ENCODE measurements at places on chromosomes 5 and 9. TPM values are rescaled to one million over a fixed set of nuclear protein-coding genes. Genes with fewer than 3 reads are reported as not detected.

Gene RNF180
- 0.65 TPM for polyA plus RNA-seq

Gene ARHGEF28
- 29.5 TPM for polyA plus RNA-seq

Gene TIMD4
- polyA plus RNA-seq = not detected

Gene PRLR
- polyA plus RNA-seq = not detected

Gene PIP5KL1
- 2.3 TPM for polyA plus RNA-seq

Gene FREM1
- 0.21 TPM for polyA plus RNA-seq

Gene TARS1
- polyA plus RNA-seq = 39.1 TPM

Gene PPP3R2
- polyA plus RNA-seq = not detected

Gene SLCO6A1
- not detected for polyA plus RNA-seq

GRCh38 chr9:126170286-126170823, 156.3 kb upstream of the MVB12B start:
- DNase-seq = no peak
- no peak overlapping the region for H3K27ac ChIP-seq
- H3K36me3 ChIP-seq = no peaks in the 10 kb centered on the region
- no peaks in the 10 kb centered on the region for H3K27me3 ChIP-seq
- H3K4me1 ChIP-seq = no peaks in the 10 kb centered on the region

DNA sequence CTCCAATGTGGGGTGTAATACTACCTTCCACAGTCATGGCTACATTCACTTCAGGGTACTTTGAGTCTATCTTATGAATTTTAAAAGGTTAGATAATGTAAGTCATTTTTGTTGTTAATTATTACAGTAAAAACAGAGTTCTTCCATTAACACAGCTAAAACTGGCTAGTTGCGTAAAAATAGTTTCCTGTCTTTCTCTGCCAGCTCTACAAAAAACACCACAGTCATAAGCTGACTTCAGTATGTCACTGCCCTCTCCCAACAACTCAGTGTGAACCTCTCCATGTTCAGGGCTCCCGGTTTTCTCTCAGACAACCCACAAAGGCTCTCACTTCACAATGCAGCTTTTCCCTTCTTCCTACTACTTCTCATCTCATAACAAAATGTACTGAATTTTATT, 84.8 kb upstream of the ITGA1 start:
- H3K4me1 ChIP-seq = peaks cover 11% of the 10 kb centered on the region
- no peak overlapping the region for H3K27ac ChIP-seq
- peak; percentile 74 for DNase-seq
- H3K4me3 ChIP-seq = no peak overlapping the region
- no peaks in the 10 kb centered on the region for H3K27me3 ChIP-seq

- no peaks in the 10 kb centered on the region for H3K4me1 ChIP-seq
- no peaks in the 10 kb centered on the region for H3K36me3 ChIP-seq
- no peaks in the 10 kb centered on the region for H3K27me3 ChIP-seq
- no peak for DNase-seq
- no peak overlapping the region for H3K4me3 ChIP-seq
Observed at GRCh38 chr9:116842658-116843057, 155.6 kb downstream of the TRIM32 start.

GRCh38 chr5:172142709-172143215, 45.3 kb downstream of the STK10 start:
- H3K27ac ChIP-seq = no peak overlapping the region
- no peak overlapping the region for H3K4me3 ChIP-seq
- H3K27me3 ChIP-seq = no peaks in the 10 kb centered on the region
- H3K4me1 ChIP-seq = no peaks in the 10 kb centered on the region

GRCh38 chr5:759111-759751, 25.3 kb downstream of the ZDHHC11B start:
- H3K27ac ChIP-seq = no peak overlapping the region
- no peaks in the 10 kb centered on the region for H3K4me1 ChIP-seq
- no peak overlapping the region for H3K4me3 ChIP-seq
- DNase-seq = no peak

DNA sequence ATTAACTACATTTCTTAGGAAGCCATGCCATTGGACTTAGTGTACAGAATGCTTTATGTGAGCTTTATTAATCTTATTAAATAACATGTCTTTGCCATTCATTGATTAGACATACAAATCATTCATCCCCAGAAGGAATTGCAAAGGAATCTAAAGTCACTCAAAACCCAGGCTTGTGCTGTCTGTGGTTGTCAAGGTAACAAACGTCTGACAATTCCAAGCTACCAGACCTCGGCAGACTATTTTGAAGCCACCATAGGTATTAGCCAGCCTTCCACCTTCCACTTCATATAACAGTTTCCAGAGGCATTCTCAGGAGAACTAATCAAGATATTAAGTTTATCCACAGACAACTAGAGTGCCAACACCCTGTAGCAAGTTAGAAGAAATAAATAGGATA, 135.2 kb upstream of the TUSC1 start:
- DNase-seq = no peak
- H3K36me3 ChIP-seq = no peaks in the 10 kb centered on the region
- no peaks in the 10 kb centered on the region for H3K4me1 ChIP-seq
- no peak overlapping the region for H3K27ac ChIP-seq
- H3K4me3 ChIP-seq = no peak overlapping the region
- H3K27me3 ChIP-seq = no peaks in the 10 kb centered on the region

DNA sequence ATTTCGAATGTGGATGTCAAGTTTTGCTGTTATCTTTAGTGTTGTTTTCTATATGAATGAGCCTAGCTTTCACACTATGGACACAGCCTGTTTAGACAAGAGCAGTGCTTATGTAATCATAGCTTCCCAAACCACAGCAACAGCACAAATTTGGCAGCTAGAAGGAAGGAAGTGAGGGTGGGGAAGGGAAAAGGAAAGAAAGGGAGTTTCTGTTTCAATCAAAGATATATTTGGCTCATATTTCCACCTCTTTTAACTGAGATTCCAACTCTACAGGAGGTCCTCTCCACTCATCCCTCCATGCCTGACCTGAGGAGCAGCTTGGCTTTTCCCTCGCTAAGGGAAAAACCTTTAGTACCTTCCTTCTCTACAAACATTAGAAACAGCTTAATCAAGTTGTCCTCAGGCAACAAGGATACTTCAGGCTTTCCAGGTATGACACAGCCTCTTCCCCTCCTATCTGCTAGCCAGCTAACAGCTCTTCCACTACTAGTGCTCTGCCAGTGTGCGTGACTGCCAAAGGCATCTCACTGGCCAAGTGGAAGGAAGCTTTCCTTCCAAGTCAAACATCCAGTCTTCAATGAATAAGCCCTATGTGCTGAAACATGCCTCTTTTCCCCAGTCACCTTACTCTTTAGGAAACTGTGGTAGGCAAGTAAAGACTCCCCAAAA, 268.6 kb upstream of the PTGER4 start:
- H3K36me3 ChIP-seq = no peaks in the 10 kb centered on the region
- H3K4me3 ChIP-seq = no peak overlapping the region
- H3K4me1 ChIP-seq = peaks cover 21% of the 10 kb centered on the region
- DNase-seq = no peak

- H3K4me1 ChIP-seq = no peaks in the 10 kb centered on the region
- no peaks in the 10 kb centered on the region for H3K27me3 ChIP-seq
- no peak overlapping the region for H3K4me3 ChIP-seq
Observed at GRCh38 chr5:122404018-122404417, 92.0 kb downstream of the SNCAIP start.

- peaks cover 11% of the 10 kb centered on the region for H3K36me3 ChIP-seq
- H3K4me3 ChIP-seq = no peak overlapping the region
Observed at GRCh38 chr5:177435847-177436536, 9.5 kb downstream of the GRK6 start.

- H3K4me3 ChIP-seq = no peak overlapping the region
- DNase-seq = no peak
- H3K27ac ChIP-seq = no peak overlapping the region
- peaks cover 7% of the 10 kb centered on the region for H3K27me3 ChIP-seq
- H3K36me3 ChIP-seq = no peaks in the 10 kb centered on the region
Observed at GRCh38 chr5:123186771-123187170, 97.7 kb downstream of the PRDM6 start.

DNA sequence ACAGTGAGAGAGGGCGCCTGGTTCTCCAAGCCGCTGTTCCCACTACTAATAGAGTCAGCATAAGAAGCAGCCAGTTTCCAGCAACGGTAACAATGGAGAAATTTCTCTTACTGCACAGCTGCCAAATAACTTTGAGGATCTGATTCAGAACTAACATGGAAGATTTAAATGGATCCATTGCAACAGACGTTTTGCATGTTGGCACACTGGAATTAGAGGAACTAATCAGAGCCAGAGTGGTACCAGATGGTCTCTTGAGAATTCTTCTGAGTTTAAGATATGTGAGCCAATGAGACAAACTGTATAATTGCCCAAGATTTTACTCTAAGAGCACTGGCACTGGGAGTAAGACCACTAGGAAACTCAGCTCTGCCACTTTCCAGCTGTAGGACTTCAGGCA, 186.5 kb downstream of the EFNA5 start:
- H3K4me1 ChIP-seq = peaks cover 10% of the 10 kb centered on the region
- H3K4me3 ChIP-seq = no peak overlapping the region
- H3K27me3 ChIP-seq = no peaks in the 10 kb centered on the region

DNA sequence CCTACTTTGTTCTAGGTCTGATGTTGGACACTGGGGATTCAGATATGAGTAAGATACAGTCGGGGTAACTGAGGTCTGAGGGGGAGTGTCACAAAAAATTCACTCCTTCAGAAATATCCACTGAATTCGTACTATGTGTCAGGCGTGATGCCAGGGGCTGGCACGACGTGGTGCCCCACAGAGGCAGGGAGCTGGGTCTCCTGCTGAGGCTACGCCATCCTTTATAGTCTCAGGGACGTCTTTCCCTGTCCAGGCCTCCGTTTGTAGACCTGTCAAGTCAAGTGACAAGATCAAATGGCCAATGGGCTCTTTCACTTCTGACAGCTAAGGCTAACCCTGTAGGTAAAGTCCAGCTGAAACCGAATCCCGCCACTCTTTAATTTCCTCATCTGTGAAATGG, 118.8 kb upstream of the SMIM23 start:
- H3K4me3 ChIP-seq = no peak overlapping the region
- no peaks in the 10 kb centered on the region for H3K27me3 ChIP-seq
- peaks cover 12% of the 10 kb centered on the region for H3K4me1 ChIP-seq
- H3K36me3 ChIP-seq = no peaks in the 10 kb centered on the region

GRCh38 chr5:94366811-94367210, 251.6 kb downstream of the KIAA0825 start:
- DNase-seq = no peak
- H3K27ac ChIP-seq = no peak overlapping the region
- no peaks in the 10 kb centered on the region for H3K4me1 ChIP-seq
- H3K4me3 ChIP-seq = no peak overlapping the region

DNA sequence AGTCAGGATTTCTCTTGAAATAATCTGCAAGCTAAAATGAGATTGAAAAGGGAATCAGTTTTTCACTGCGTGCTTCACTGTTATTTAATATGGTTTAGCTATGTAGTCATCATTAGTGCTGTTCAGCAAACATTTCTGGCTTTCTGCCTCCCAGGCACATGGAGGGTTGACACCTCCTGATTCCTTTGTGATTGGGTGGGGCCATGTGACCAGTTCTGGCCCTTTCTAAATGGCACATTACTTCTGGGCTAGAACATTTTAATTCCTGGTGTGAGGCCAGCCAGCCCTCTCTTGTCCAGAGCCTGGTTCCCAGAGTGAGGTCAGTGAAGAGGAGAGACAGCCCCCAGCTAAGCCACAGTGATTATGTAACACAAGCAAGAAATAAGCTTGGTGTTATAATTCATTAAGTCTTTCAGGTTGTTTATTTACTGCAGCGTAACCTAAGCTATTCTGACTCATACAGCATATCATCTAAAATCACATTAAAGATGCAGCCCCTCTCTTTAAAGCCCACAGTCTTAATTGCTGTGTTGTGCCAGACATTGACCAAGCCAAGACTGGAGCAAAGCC, 17.4 kb upstream of the ARSI start:
- no peaks in the 10 kb centered on the region for H3K36me3 ChIP-seq
- no peak overlapping the region for H3K4me3 ChIP-seq

DNA sequence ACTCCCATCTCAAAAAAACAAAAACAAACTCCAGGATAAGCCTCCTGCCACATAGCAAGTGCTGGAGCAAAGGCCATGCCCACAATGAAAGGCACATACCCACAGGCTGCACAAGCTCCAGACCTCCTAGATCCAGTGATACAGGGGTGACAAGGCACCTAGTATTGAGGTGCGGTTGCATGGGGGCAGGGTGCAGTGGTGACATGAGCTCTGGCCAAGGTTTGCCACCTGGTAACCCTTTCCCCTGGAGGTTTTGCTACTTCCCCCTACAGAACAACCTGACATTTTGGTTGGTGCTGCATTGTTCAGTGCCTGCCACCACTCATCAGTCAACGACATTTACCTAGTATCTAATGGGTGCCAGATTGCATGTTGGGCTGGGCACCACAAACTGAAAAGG, 14.5 kb downstream of the CDKN2AIPNL start:
- DNase-seq = no peak
- H3K27ac ChIP-seq = no peak overlapping the region
- no peak overlapping the region for H3K4me3 ChIP-seq
- H3K4me1 ChIP-seq = no peaks in the 10 kb centered on the region
- H3K27me3 ChIP-seq = no peaks in the 10 kb centered on the region
- peaks cover 9% of the 10 kb centered on the region for H3K36me3 ChIP-seq

GRCh38 chr9:111876179-111876578, 20.4 kb upstream of the UGCG start:
- no peaks in the 10 kb centered on the region for H3K27me3 ChIP-seq
- H3K4me1 ChIP-seq = no peaks in the 10 kb centered on the region
- no peak for DNase-seq
- H3K36me3 ChIP-seq = no peaks in the 10 kb centered on the region
- no peak overlapping the region for H3K27ac ChIP-seq
- H3K4me3 ChIP-seq = no peak overlapping the region

DNA sequence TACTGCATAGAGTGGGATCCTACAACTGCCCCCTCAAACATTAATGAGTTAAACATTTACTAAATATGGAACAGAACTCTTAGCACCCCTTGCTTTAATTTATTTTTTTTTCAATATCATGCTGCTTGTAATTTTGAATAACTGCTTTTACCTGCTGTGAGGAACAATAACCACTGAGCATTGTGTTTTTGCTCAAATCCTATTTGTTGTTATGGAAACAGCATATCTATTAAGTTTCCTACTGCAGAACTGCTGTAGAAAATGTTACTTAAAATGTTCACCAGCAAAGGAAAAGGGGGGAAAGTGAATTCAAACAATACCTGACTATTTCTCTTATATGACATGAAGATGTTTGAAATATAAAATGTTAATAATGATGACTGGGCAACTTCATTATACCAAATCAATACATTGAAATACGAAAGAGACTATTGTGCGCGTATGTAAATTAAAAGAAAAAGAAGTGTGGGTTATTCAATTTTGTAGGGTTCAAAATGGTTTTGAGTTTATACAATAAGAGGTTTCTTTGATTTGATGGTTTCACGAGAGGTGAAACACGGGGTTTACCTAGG, 1043.8 kb upstream of the NUDT12 start:
- H3K36me3 ChIP-seq = no peaks in the 10 kb centered on the region
- no peaks in the 10 kb centered on the region for H3K4me1 ChIP-seq
- no peak overlapping the region for H3K27ac ChIP-seq
- H3K4me3 ChIP-seq = no peak overlapping the region
- DNase-seq = no peak
- no peaks in the 10 kb centered on the region for H3K27me3 ChIP-seq

- no peak for DNase-seq
- H3K36me3 ChIP-seq = no peaks in the 10 kb centered on the region
- H3K4me1 ChIP-seq = peaks cover 4% of the 10 kb centered on the region
- H3K27me3 ChIP-seq = no peaks in the 10 kb centered on the region
- H3K4me3 ChIP-seq = no peak overlapping the region
- no peak overlapping the region for H3K27ac ChIP-seq
Observed at GRCh38 chr5:100616981-100617380, 81.8 kb downstream of the FAM174A start.

- H3K4me3 ChIP-seq = no peak overlapping the region
- no peak for DNase-seq
- no peaks in the 10 kb centered on the region for H3K27me3 ChIP-seq
- H3K36me3 ChIP-seq = no peaks in the 10 kb centered on the region
- no peaks in the 10 kb centered on the region for H3K4me1 ChIP-seq
Observed at GRCh38 chr5:157451806-157452205, 8.2 kb upstream of the NIPAL4 start.
